ENCODE measurements at places on chromosomes 7 and 10.

- DNase-seq, result no peak
These were observed 20.3 kb downstream of the CRHR2 start for GRCh38 chr7:30661926-30662325.

- DNase-seq, result no peak
These were observed 133.9 kb downstream of the ANLN start for GRCh38 chr7:36523371-36524101.

DNA sequence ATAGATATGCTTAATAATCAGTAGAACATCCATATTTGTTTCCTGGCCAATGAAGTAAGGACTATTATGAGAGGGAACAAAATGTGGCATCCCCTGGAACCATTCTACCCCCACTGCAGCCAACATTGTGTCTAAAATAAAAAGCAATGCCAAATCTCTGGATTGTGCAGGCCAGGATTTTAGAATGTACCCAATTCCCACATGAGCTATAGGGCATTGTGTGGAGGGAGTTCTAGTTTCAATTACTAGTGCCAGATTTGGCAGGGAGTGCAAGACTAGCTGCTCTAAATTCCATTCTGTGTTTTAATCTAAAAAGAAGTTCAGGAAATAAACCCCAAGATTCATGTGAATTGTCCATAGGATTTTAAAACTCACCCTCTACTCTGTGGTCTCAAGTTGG is 112.3 kb downstream of the HGF start:
- DNase-seq, result no peak

- DNase-seq, result no peak
These were observed 13.0 kb upstream of the CALU start for GRCh38 chr7:128726059-128726736.

DNA sequence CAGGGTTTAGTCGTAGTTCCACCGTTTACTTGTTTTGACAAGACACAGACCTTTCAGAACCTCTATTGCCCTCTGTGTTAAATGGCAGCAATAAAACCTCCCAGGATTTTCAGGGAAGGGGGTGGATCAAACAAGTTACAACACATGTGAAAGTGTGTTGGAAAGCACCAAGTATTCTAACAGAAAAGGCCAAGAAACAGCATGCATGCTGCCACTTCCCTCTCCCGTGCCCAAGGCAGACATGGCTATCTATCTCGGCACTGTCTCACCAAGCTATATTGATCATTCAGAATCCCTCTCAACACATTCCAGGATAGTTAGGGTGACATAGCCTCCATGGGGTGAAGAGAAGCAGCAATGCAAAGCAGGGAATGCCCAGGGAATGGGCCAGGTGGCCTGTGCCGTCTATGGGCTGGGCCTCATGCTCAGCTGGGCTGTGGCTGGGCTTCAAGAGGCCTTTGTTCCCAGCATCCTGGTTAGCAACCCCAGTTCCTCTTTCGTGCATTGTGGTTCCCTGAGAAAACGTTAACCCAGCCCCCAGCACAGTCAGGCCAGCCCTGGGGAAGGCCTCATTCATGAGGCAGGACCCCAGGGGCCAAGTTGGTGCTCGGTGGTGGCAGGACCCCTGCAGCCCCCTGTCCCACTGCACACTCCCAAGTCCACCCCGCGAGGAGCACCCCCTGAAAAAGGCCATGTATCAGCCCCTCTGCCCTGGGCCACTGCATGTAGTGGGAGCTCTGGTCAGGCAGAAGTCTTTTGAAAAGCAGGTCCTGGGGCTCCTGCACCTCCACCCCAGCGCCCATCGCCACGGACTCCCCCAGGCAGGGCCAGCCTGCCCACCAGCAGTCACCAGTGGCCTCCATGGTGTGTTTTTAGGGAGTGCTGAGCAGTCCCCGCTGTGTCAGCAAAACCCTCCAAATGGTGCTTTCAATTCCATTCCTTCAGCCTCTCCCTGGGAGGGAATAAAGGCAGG is 25.5 kb downstream of the VSIR start:
- no peak for DNase-seq

DNA sequence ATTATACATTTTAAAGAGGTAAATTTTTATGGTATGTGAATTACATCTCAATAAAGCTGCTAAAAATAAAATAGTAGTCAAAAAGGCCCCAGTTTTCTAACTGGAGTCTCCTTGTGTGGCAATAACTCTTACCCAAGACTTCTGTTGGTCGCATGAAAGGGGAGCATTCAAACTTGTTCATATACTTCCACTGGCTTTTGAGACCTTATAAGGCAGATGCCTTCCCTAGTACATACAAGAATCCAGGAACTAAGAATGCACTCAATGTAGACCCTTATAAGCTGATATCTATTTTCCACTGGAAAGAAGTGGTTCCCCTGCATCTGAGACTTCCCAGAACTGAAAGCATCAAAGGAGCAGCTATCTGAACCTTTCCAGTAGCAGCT is 13.0 kb downstream of the BCAP29 start:
- no peak for DNase-seq

- DNase-seq, result no peak
These were observed 106.3 kb downstream of the INPP5A start for GRCh38 chr10:132643709-132644526.

GRCh38 chr10:4034907-4035598 is 250.0 kb upstream of the KLF6 start:
- no peak for DNase-seq

GRCh38 chr10:14554091-14554490 is 220.6 kb downstream of the FAM107B start:
- DNase-seq, result no peak

- no peak for DNase-seq
These were observed 108.1 kb downstream of the BMPER start for GRCh38 chr7:34013421-34013820.

DNA sequence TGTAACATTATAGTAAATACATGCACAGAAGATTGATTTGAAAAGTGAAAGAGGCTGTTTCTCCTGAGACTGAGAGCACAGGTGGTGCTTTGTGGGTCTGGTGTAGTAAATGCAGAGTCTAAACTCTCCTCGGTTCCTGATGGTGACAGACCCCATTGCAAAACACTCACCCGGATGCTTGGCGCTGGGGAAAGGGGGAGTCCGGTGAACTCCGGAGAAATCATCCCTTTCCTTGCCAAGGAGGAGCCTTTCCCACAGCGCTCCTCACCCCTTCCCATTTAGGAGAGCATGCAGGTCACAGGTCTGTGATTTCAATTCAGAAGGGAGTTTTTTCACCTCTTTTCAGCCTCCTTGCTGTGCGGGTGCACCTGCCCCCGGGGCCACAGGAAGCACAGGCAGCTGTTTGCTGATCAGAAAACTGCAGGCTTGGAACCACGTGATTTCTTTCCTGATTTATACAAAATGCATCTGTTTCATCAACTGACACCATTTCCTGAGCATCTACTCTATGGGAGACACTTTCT is 75.6 kb upstream of the LYZL2 start:
- peak; percentile 27 for DNase-seq

DNA sequence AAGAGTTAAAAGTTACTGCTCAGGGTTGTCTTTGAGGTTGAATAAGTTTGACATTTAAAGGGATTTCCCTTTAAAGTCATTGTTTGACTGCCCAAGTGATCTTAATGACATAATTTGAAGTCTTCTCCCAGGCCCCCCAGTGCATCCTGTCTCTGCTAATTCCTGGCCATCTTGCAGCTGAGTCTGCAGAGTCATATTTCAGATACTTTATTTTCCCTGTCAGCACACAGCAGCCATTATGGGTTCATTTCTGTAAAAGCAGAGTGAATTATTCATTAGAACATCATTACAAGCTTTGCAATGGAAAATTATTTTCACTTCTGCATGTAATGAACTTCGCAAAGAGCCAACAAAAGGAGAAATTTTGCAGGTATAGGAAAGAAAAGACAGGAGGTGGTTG is 536.6 kb downstream of the GALNT17 start:
- no peak for DNase-seq

DNA sequence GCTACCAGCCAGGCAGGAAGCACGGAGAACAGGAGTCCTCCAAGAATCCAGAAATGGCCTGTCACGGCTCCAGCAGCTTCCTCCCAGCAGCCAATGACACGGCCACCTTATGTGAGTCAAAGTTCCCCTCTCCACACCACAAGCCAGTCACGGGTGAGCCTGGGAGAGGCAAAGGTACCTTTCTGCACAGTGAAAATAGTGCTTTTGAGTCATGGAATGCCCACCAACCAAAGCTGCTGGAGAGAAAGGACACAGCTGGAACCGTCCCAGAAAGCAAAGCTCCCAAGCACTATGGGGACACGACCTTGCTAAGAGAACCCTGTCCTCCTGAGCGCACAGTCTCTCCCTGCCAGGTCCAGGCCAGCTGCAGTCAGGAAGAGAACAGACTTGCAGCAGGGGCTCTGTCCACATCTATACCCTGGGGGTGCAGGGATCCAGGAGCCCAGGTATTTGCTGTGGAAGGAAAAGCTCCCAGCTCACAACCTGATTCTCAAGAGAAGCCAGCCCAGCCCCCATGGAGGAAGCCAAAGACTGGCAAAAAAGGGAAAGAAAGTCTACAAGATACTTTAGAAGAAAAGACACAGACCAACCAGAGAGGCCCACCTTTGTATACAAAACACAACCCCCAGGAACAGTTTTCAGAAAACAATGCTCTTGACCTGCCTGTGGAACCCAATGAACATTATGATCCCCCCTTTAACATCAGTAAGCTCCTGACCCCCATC is 24.4 kb downstream of the C10orf71 start:
- DNase-seq, result no peak

DNA sequence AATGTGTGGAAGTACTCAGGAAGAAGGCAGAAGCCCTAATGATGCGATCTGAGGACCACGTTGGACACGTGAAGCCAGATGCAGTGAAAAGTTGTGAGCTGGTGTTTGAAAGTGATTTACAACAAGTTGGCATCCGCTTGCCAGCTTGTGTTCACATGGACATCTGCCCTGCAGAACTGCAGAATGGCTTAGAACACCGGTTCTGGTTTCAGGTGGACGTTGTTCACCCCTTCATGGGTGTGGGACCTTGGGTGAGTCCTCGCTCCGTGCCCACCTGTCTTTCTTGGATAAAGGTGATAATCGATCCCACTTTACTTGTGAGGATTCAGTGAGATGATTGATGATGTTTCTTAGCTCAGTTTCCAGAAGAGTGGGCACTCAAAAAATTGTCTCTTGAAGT is 53.8 kb downstream of the CAMK1D start:
- DNase-seq, result no peak

DNA sequence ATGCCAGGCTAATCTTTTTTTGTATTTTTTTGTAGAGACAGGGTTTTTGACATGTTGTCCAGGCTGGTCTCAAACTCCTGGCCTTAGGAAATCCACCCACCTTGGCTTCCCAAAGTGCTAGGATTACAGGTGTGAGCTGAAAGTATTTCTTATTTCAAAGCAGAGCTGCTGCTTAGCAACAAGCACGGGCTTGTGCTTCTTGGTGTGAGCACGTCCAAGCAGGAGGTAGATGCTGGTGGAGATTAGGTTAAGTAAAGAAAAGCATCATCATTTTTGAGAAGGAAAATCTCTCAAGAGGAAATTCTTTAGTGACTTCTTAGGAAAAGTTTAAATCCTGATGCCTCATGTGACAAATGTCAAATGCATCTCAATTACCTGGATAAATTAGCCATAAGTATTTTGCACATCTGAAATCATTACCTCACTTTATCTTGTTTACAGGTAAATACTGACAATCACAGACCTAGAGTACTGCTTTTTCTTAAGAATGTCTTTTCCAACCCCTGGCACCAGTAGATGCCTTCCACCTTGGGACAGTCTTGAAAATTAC is 431.8 kb upstream of the FZD8 start:
- no peak for DNase-seq

GRCh38 chr10:59695637-59696036 is 14.0 kb downstream of the SLC16A9 start:
- DNase-seq, result no peak

GRCh38 chr7:139898483-139898882 is 69.4 kb downstream of the TBXAS1 start:
- no peak for DNase-seq

DNA sequence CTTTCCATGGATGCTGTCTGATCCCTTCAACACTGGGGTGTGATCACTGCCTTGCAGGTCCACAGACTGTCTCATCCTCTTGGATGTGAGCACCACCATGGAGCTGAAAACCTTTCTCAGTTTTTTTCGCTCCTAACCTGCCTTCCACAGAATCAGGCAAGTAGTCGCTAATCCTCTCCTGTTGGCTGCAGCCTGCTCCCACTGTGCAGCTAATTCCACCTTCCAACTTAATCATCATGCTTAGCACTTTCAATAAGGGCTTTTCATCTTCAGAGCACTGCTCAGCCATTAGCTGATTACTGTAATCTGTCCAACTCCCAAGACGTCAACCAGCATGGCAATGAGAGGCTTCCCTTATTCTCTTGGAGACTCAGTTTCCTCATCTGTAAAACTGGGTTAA is 15.1 kb upstream of the CDH23 start:
- no peak for DNase-seq

DNA sequence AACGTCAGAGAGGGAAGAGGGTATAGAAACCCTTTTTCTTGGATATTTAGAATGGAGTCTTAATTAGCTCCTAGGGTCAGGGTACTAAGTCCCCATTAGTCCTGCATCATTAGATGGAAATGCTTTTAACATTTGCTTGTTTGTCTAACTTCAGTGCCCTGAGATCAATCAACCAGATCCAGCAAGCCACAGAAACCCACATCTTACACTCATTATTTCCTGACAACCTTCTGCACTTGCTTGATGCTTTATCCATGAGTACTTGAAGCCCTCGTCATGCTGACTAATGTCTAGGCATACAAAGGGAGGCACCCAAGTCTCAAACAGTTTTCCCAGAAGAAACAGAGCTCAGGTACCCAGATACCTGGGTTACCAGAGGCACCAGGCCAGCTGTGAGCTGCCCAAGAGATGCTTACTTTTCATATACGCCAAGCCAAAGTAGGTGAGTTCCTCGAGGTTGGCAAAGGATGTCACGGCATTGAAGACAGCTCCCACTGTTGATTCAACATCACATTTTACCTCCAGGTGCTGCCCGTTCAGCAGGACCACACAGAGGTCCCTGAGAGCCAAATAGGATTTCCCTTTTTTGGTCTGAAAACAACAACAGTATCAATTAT is 42.7 kb downstream of the FRMPD2 start:
- DNase-seq, result no peak

- no peak for DNase-seq
These were observed 656.3 kb upstream of the CELF2 start for GRCh38 chr10:10361301-10361885.

GRCh38 chr10:20181434-20181833 is 365.2 kb downstream of the PLXDC2 start:
- no peak for DNase-seq

DNA sequence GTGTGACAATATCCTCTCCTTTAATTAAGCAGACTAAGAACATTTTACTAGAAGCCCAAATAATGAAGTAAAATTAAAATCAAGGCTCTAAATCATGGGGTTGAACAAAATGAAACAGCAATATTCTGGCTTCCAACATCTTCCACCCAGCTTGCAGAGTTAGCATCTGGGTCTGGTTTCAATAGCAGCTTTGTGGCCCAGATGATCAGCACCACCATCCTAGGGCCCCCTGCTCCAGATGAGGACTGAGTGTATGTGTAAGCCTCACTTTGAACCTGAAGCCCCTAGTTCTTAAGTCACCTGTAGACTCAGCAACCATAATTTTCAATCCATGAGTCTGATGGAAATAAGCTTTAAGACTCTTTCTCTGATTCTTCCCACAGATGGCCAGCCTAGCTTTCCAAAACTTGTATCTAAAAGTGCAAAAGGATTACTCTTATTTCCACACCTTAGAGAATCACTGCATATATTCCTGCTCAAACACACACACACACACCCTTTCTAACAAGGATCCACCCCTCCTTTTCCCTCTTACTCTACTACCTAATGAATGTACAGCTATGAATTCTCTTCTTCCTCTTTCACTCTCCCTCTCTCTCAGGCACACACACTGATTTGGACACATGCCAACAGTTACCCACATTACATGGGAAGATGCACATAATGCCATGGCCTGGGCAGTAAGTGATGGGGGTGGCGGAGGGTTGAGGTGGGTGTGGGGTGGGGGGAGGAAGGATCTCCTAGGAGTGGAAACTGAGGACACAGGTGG is 3.5 kb downstream of the DENND11 start:
- no peak for DNase-seq
